ENCODE measurements at places on chromosomes 1 and 21.
A peak's percentile ranks its signal among the peaks of the same experiment; 100 is the strongest.

GRCh38 chr1:88701275-88701674 lies 17.2 kb downstream of the PKN2 start:
- no peak for DNase-seq

GRCh38 chr21:43333298-43334062 lies 93.5 kb downstream of the SIK1 start:
- DNase-seq = peak; percentile 75

DNA sequence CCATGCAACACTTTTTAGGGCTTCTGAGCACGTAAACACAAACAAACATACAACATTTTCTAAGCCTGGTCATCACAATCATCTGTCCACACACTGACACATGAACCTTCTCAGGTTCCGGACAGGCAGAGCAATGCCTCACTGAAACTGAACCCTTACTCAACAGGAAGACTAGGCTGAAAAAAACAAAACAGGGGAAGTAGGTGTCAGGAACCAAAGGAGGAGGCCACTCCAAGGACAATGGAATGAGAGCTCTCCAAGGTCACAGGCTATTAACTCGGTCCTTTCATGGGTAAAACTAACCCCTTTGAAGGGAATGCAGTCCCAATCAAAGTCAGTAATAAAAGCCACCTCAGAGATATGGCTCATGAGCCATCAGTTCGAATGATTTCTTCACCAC lies 76.6 kb downstream of the FAM78B start:
- DNase-seq = no peak

- no peak for DNase-seq
These were observed 557.3 kb downstream of the USP25 start for GRCh38 chr21:16287046-16287445.

DNA sequence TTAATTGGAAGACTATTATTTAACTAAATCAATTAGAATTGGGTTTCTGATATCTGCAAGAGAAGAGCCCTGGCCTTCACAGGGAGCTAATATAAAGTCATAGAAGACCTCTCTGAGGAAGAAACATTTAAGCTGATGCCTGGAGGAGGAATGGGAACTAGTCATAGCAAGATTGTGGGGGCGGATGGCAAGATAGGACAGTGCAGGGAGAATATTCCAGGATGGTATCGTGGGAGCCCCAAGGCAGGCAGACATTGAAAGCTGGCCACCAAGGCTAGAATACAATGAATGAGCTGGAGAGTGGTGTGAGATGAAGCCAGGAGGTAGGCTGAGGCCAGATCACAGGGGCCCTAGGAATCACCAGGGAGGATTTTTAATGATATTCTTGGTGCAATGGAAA lies 20.8 kb upstream of the MYSM1 start:
- no peak for DNase-seq

DNA sequence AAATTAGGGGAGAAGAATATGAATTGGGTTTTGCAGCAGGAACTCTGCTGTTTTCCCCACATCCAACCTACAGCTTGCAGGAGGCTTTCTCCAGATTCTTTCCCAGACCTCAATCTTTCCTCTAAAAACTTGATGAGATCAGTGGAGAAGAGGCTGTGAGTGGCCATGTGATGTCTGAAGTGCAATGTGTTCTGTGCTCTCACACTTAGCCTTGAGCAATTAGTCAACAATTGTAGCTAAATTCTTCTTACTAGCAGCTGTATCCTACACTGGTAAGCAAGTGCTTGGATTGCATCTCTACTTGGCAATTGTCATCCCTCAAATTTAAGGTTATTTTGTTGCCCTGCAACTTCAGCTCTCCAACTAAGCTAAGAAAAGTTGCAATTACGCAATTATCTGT lies 807.3 kb upstream of the RGS18 start:
- DNase-seq = no peak

GRCh38 chr1:22861764-22862440 lies 110.8 kb downstream of the LACTBL1 start:
- peak; percentile 61 for DNase-seq

DNA sequence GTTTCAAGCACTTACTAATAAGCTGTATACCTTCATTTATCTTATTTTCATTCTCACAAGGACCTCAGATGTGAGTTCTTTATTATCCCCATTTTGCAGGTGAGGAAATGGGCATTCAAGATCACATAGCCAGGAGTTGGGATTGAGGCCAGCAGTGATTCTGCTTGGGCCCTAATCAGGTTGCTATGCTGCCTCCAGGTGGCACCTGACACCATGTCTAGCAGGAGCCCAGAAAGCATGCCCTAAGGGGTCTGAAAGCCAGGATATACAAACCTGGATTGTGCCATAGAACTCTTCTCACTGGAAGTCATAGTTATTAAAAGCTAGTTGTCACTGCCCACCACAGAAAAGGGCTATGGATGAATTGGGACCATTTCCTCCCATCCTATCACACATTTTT lies 61.1 kb downstream of the FYB2 start:
- no peak for DNase-seq

DNA sequence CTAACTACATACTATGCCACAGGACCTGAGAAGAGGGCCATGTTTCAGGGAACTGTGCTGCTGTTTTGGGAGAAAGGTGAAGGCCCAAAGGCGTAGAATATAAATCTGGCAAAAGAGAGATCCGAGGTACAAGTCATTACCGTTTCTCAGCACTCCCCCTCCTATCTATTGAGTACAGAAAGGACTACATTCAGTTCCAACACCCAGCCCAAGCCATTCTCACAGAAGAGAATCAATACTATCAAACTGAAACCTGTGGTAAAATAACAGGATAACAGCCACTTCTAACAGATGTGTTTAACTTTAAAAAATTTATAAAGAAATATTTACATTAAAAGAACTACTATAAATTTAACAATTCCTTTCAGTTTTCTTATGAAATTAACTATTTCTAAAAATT lies 7.8 kb downstream of the AHCTF1 start:
- DNase-seq = no peak

DNA sequence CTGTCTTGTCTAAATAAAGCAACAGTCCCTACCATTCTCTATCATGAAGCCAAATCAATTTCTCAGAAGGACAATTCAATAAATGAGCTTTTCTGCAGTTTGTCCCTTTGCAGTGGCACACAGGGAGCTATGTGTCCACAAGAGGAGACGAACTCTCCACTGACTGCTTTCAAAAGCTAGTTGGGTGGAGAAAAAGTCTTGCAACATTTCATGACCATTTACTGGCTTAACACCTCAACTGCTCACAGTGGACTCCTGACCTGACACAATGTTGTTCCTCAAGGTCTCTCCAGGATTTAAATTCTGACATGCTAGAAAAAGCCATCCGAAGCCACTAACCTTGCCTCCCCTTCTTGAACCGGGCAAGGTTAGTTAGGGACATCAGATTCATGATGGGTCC lies 111.7 kb downstream of the TIAM1 start:
- no peak for DNase-seq

DNA sequence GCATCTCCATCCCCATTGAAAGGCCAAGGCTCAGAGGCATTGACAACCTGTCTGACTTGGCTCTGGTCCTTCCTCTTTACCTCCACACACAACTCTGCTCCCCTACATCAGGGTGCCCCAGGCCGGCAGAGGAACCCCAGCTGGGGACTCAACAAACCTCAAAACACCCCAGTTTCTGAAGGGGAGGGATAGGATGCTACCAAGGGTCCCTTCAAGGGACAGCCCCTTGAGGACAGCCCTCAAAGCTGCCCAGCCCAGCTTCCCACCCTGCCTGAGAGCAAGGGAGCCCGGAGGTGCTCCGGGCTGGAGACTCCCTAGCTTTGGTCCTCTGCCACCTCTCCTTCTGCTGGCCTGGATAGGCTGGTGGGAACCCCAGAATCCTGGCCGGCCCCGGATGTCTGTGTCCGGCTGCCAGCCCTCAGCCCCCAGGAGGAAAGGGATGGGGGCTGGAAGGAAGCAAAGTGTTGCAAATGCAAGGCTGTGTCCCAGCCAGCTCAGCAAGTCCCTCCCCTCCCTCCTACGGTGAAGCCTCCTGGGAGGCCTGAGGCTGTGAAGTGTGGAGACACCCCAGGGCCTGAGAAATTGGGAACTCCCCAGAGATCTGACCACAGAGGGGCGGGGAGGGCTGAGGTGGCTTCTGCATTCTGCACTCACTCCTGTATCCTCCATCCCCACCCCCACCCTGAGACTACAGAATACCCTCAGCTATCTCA lies 1.1 kb upstream of the MARCKSL1 start:
- DNase-seq = peak; percentile 46

GRCh38 chr1:198607714-198608113 lies 31.1 kb upstream of the PTPRC start:
- no peak for DNase-seq

GRCh38 chr1:32873484-32873883 lies 2.8 kb upstream of the FNDC5 start:
- DNase-seq = no peak

- DNase-seq = no peak
These were observed 46.2 kb downstream of the PLPP3 start for GRCh38 chr1:56533197-56533596.

DNA sequence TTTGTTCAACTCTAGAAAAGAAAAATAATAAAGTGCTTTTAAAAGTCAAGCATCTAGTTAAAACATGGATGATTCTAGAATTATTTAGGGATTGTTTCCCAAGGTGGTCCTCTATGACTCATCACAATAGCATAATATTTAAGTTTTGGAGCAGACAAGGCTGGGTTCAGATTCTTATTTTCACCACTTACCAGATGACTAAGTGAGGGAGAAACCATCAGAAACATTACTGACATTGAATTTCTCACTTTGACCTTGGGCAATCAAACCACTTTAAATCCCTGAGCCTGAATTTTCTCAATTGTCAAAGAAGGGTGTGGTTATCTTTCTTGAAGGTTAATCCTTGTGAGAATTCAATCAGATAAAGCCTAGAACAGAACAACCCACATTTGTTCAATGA lies 102.5 kb upstream of the PTGFR start:
- DNase-seq = no peak

DNA sequence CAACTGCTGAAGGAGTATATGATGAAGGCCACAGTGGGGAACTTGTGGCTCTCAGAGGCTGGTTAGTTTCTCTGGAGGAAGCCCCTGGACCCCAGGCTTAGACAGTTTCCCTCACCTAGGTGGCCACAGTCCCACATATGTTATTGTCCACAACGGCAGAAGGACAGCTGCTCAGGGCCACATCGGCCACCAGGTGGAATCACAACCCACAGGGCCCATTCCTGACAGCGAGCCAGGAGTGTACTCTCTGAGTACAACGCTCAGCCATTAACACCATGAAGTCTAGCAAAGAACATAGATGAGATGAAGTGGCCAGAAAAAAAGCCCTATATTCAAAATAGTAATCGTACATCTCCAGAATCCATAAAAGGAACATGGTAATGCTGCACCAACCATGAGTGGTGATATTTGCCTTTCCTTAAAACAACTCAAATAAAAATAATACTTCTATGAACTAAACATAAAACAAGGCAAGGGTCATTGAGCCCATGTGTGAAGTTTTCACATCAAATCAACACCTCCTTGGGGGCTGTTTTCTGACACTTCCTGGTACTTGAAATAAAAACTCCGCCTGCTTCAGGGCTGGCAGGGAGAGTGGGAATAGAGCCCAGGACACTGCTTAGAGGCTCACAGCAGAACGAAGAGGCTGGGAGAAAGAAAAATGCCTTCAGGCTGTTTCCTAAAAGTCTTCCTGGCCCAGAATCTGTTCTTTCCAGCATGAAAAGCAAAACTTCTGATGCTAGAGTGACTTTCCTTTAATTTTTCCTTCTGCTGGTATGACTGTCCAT lies 383.3 kb downstream of the HHAT start:
- no peak for DNase-seq

DNA sequence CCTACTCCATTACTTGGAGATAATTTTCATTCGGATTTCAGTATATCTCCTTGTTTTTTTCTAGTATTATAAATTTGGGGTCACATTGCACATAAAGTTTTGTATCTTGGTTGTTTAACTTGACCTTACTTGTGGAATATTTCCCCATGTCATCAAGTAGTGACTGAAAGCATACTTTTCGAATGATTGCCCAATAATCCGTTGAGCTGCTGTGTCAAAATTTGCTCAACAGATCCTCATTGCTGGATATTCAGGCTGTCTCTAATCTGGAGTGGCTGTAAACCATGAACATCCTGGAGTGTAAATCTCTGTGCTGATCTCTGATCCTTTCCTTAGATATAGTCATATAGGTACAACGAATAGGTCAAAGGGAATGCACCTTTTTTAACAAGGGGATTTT lies 4.9 kb downstream of the NIPAL3 start:
- no peak for DNase-seq

DNA sequence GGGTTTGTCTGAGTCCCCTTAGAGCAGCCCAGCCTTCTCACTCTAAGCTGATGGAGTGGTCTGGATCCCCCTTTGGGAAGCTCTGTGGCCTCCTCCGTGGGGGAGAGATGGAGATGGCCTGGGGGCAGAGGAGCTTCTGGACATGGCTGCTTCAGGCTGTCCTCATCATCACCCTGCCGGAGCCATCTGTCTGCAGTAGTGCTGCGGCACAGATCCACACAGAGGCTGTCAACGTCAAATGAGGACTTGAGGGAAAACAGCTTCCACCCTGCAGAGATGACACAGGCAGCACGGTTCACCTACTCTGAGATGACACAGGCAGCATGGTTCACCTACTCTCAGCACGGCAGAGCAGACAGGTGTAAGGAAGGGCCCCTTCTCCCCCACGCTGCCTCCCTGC lies 134.3 kb downstream of the IGSF21 start:
- DNase-seq = no peak

DNA sequence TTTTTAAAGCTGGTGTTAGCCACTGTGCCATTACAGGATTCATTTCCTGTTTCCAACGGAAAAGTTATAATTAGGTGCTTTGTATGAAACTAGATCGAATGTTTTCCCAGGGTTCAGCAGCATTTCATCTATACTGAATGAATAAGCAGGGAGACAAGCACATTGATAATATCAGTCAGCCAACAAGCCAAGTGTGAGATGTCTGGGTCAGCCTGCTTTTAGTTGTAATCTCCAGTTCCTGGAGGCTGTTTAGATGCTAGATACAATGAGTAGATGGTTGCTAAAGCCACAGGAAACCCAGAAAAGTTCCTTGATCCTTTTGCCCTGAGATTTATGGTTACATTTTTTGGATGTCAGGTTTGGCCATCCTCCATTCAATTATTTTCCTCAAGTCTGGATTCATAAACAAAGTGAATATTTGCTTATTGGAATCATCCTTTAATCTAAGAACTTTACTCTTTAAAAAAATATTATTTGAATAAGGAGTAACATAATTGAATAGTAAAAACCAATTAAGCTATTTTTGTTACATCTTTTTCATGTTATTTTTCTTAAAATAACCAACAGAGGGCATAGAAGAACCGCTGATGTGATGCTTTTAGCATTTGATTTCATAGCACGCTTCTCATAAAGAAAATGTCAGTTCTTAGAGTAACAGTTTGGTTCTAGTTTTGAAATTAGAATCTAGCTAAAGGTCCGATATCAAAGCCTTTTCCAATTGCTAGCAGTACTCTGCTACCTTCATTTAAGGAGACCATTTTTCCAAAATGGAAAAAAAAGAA lies 76.6 kb downstream of the HSPA13 start:
- no peak for DNase-seq

DNA sequence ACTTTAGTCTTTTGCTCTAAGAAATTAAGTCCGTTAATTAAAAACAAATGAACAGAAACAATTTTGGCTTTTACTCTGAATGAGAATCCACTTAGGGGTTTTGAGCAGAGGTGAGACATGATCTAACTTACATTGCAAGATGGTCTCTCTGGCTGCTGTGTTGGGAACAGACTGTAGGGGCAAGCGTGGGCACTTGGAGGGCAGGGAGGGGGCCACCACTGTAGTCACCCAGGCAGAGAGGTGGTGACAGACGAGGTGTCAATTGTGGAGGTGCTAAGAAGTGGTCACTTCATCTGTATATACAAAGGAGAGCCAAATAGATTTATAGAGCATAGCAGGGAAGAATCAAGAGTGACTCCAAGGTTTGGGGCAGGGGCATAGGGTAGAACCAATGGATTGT lies 71.1 kb upstream of the IRF2BP2 start:
- no peak for DNase-seq

Data from urothelium cell line (cell line).